ENCODE measurements at places on chromosomes 4 and X.

DNA sequence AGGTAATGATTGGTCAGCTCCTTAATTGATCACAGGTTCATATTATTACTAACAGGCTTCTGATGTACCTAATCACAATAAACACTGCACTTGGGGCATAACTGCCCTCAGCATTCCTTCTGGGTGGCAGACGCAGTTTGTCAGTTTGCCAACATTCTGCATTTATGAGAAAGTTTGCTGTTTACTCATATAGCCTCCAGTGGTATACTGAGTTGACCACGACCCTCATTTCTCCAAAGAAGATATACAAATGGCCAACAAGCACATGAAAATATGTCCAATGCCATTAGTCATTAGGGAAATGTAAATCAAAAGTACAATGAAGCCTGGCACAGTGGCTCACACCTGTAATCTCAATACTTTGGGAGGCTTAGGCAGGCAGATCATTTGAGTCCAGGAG, 26.3 kb downstream of the EFHC2 start:
- no peak overlapping the region for H3K4me3 ChIP-seq
- H3K4me1 ChIP-seq, result no peaks in the 10 kb centered on the region
- no peak overlapping the region for H3K27ac ChIP-seq
- no peaks in the 10 kb centered on the region for H3K27me3 ChIP-seq
- no peak for DNase-seq
- H3K36me3 ChIP-seq, result no peaks in the 10 kb centered on the region

GRCh38 chr4:978957-979701, 5.8 kb upstream of the DGKQ start:
- H3K27ac ChIP-seq, result no peak overlapping the region
- DNase-seq, result no peak

- no peaks in the 10 kb centered on the region for H3K36me3 ChIP-seq
- H3K27me3 ChIP-seq, result no peaks in the 10 kb centered on the region
- no peak overlapping the region for H3K27ac ChIP-seq
Observed at GRCh38 chrX:40912166-40912565, 173.1 kb upstream of the USP9X start.

DNA sequence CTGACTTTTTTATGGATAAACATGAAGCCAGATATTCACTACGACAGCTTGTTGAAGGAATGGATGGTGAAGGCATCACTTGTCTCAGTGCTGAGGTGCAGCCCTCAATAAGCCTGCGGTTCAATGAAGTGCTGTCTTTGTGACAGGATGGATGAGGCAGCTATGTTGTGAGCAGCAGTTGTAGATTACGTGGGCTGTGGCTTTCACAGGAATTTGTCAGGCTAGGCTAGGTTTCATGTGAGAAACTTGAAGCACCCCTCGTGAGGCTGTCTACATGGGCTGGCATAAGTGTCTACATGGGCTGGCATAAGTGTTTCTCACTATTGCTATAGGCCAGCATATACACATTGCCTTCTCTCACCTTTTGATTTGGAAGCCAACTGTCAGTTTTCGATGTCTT, 1050.0 kb downstream of the ADGRL3 start:
- H3K4me1 ChIP-seq, result no peaks in the 10 kb centered on the region
- no peak overlapping the region for H3K4me3 ChIP-seq
- H3K36me3 ChIP-seq, result no peaks in the 10 kb centered on the region
- DNase-seq, result no peak
- H3K27ac ChIP-seq, result no peak overlapping the region

DNA sequence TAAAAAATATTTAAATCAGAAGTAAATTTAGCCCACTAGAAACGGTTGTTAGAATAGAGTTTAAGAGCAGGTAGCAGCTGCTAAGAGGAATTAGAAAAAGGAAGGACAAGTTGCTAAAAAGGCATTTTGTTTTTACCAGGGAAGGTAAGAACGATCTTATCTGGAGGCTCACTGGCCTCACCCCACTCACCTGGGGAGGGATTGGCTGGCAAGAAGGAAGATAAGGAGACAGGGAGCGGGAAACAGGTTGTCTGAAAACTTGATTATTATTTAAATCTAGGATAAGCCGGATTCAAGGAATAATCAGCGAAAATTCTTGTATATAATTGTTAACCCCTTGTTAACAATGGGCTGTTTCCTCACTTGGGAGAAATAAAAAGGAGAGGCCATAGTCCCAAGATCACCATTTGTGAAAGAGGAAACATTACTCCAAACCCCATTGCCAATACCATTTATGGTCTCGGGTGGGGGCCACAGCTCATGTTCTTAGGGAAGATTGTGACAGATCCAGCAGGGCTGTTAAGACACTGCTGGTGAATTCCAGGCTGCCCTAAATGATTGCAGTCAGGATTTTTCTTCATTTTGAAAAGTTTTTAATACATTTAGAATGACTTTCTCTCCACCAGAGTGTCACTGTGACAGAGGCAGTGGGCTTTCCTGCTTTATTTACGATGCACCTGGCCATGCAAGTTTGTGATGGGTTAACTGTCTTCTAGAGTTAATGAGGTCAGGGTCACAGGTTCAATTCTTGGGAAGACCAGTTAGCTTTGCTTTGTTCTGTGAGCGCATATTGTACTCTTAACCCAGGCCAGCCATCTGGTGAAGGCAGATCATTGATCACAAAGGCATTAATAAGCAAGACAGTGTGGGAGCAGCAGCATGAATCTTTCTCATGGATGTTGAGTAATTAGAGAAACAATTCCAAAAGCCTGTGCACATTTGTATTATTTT, 106.6 kb downstream of the CEP135 start:
- no peak overlapping the region for H3K27ac ChIP-seq
- H3K4me1 ChIP-seq, result no peaks in the 10 kb centered on the region
- H3K36me3 ChIP-seq, result no peaks in the 10 kb centered on the region

- no peak overlapping the region for H3K4me3 ChIP-seq
- H3K27ac ChIP-seq, result no peak overlapping the region
- no peak for DNase-seq
- no peaks in the 10 kb centered on the region for H3K36me3 ChIP-seq
Observed at GRCh38 chr4:102578819-102579218, 77.7 kb downstream of the NFKB1 start.

DNA sequence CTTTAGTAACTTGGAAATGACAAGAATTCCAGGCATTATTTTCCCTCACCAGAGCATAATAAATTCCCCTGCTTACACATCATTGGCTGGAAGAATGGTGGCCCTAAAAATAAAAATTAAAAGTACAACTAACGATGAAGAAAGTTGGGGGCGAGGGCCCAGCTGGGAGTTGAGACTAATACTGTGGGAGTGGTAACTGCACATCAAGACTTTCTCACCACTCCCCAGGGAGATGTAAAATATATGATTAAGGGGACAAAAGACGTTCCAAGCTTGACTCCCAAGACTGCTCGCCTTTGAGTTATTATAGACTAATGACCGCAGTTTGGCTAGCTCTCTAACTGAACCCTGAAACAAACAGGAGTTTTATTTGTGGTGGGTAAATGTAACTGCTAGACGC, 30.0 kb downstream of the SMIM31 start:
- no peak overlapping the region for H3K27ac ChIP-seq
- no peak for DNase-seq
- no peaks in the 10 kb centered on the region for H3K4me1 ChIP-seq
- H3K36me3 ChIP-seq, result no peaks in the 10 kb centered on the region

GRCh38 chr4:95267081-95267480, 281.7 kb downstream of the UNC5C start:
- H3K27me3 ChIP-seq, result no peaks in the 10 kb centered on the region
- H3K4me1 ChIP-seq, result no peaks in the 10 kb centered on the region
- H3K4me3 ChIP-seq, result no peak overlapping the region
- no peak for DNase-seq
- no peaks in the 10 kb centered on the region for H3K36me3 ChIP-seq

- DNase-seq, result no peak
- no peak overlapping the region for H3K4me3 ChIP-seq
- no peaks in the 10 kb centered on the region for H3K27me3 ChIP-seq
- H3K27ac ChIP-seq, result no peak overlapping the region
Observed at GRCh38 chr4:113749178-113749577, 12.4 kb downstream of the CAMK2D start.

GRCh38 chrX:12971282-12972003, 3.5 kb upstream of the TMSB4X start:
- peak overlapping the region; percentile 12 for H3K4me3 ChIP-seq
- H3K4me1 ChIP-seq, result no peaks in the 10 kb centered on the region
- peak overlapping the region; percentile 78 for H3K27ac ChIP-seq
- H3K36me3 ChIP-seq, result no peaks in the 10 kb centered on the region
- H3K27me3 ChIP-seq, result no peaks in the 10 kb centered on the region
- no peak for DNase-seq

- H3K27ac ChIP-seq, result peak overlapping the region; percentile 97
- peaks cover 2% of the 10 kb centered on the region for H3K27me3 ChIP-seq
- no peaks in the 10 kb centered on the region for H3K36me3 ChIP-seq
- peaks cover 10% of the 10 kb centered on the region for H3K4me1 ChIP-seq
- DNase-seq, result no peak
- H3K4me3 ChIP-seq, result no peak overlapping the region
Observed at GRCh38 chr4:991451-992296, 1.5 kb downstream of the SLC26A1 start.

- no peak overlapping the region for H3K4me3 ChIP-seq
- no peaks in the 10 kb centered on the region for H3K4me1 ChIP-seq
- no peaks in the 10 kb centered on the region for H3K36me3 ChIP-seq
- no peak overlapping the region for H3K27ac ChIP-seq
- no peak for DNase-seq
- H3K27me3 ChIP-seq, result no peaks in the 10 kb centered on the region
Observed at GRCh38 chr4:22485737-22486136, 30.1 kb downstream of the ADGRA3 start.

DNA sequence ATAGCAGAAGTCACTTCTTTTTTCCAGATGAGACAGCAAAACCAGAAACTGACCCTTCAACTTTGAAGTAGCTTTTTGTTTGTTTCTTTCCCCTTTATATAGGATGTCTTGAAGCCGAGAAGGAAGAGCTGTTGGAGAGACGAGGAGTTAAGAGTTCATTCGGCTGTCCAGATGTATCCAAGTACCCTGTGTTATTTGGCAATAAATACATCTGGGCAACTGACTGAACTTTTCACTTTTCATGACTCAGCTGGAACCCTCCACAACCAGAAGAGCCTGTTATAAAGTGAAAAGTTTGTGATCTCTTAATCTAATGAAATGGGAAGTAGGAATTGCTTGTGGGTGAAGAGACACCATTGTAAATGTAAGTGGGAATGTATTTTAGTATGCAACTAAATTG, 131.2 kb downstream of the HTR2C start:
- no peaks in the 10 kb centered on the region for H3K4me1 ChIP-seq
- no peak for DNase-seq
- H3K36me3 ChIP-seq, result no peaks in the 10 kb centered on the region
- no peaks in the 10 kb centered on the region for H3K27me3 ChIP-seq

GRCh38 chr4:70531981-70532380, 13.6 kb downstream of the AMTN start:
- no peak overlapping the region for H3K27ac ChIP-seq
- no peaks in the 10 kb centered on the region for H3K4me1 ChIP-seq
- DNase-seq, result no peak
- H3K36me3 ChIP-seq, result no peaks in the 10 kb centered on the region
- no peaks in the 10 kb centered on the region for H3K27me3 ChIP-seq

GRCh38 chr4:8817096-8817812, 54.4 kb downstream of the HMX1 start:
- no peak for DNase-seq
- no peak overlapping the region for H3K27ac ChIP-seq
- H3K36me3 ChIP-seq, result no peaks in the 10 kb centered on the region
- no peak overlapping the region for H3K4me3 ChIP-seq

DNA sequence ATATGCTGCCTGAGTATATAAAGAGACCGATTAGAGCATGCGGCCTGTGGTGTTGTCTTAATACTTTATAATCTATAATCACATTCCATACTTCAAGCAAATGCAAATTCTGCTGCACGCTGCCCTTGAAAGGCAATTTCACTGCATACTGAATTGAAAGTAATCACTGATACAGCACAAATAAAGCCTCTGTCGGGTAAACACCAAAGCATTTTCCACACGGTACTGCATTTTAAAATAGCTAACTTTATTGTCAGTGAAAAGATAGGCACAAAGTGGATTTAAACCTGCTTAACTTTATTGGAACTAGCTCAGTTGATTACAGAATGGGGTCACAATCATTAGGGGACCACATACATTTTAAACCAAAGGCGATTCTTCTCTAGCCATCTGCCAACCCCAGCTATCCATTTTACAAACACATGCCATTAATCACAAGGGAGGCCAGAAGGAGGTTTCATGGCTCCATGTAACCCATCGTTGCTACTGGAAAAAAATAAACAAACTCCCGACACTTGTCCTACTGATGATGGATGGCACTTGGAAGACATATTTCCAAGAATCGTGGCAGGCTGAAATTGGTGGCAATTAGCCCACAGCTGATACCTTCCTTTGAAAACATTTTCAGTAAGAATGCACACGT, 65.9 kb downstream of the AMOT start:
- DNase-seq, result no peak
- H3K4me3 ChIP-seq, result no peak overlapping the region
- H3K27me3 ChIP-seq, result no peaks in the 10 kb centered on the region
- no peaks in the 10 kb centered on the region for H3K4me1 ChIP-seq
- no peaks in the 10 kb centered on the region for H3K36me3 ChIP-seq

DNA sequence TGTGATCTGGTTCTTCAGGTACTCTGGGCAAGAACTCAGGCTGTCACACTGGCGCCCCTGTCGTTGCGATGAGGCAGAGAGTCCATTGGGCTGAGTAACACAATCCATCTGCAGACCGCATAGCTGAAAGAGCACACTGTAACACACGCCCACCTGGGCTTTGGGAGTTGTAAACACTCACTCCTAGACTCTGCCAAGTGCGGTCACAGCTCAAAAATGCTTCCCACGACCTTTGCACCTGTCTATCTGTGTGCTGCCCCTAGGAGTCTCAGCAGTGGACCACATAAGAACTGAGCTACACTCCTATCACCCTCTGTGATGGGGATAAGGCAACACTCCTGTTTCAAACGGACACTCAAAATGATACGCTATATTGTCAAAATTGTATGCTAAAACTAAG, 2028.3 kb downstream of the PCDH7 start:
- no peaks in the 10 kb centered on the region for H3K4me1 ChIP-seq
- no peaks in the 10 kb centered on the region for H3K36me3 ChIP-seq
- H3K27me3 ChIP-seq, result no peaks in the 10 kb centered on the region
- no peak overlapping the region for H3K27ac ChIP-seq

DNA sequence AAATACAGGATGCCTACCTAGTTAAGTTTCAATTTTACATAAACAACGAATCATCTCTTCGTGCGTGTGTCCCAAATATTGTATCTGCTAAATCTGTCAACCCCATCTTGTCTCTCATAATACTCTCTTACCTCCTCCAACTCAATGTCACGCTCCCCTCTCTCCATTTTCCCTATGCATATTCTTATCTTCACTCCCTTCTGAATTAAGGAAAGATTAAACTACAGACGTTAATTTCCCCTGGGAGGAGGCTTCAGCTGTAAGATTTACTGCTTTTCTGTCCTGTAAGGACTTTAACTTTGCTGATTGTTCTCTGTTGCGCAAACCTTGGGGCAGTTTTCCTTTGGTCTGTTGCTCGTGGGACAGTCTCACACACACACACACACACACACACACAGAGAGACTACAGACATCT, 455 bp upstream of the ABCB7 start:
- no peak for DNase-seq
- H3K36me3 ChIP-seq, result no peaks in the 10 kb centered on the region
- H3K4me1 ChIP-seq, result no peaks in the 10 kb centered on the region
- peak overlapping the region; percentile 82 for H3K27ac ChIP-seq
- no peaks in the 10 kb centered on the region for H3K27me3 ChIP-seq

Data from Peyer's patch (tissue), 4 donors.